ENCODE measurements at places on chromosomes 2 and 18. TPM values are rescaled to one million over a fixed set of nuclear protein-coding genes. Genes with fewer than 3 reads are reported as not detected.
A peak's percentile ranks its signal among the peaks of the same experiment; 100 is the strongest.

MORN2 gene
- 18.2 TPM for total RNA-seq

- DNase-seq = peak; percentile 2
Measured at GRCh38 chr18:31741097-31741735, 19.5 kb downstream of the SLC25A52 start.

GRCh38 chr2:227703280-227703732 lies 14.5 kb downstream of the SLC19A3 start:
- peak; percentile 31 for DNase-seq

DNA sequence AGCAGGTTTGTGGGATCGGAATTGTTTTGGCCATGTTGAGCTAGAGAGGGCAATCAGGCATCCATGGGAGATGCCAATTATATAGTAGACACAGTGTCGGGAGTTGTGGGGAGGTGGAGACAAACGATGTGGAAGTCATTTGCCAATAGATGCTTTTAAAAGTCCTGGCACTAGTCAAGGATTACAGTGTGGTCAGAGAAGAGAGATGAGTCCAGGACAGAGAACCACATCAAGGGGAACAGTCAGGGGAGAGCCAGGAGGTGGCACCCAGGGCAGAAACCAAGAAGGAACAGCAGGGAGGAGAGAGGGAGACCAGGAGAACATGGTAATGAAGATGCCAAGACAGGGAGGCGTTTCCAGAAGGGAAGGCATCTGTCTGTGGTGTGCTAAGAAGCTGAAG lies 81.2 kb downstream of the ARL4C start:
- DNase-seq = no peak

- DNase-seq = no peak
Measured at GRCh38 chr2:8045081-8045614, 636.7 kb upstream of the ID2 start.

DNA sequence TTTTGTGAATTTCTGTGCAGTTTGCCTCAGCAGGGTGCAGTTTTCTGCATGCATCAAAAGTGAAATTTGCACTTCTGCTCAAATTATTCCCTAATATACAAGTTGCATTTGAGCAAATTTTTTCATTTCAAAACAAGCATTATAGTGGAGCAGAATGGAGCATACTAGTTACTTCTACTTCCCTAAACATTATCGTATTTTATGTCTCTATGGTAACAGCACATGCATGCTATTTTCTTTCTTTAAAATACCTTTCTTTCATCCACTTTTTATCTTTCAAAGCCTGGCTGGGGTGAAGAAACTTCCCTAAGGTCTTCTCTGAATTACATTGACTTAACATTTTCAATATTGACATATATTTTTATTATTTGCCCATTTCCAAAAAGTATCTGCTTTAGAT lies 11.2 kb downstream of the RHBDD1 start:
- DNase-seq = no peak

GRCh38 chr18:73980289-73980979 lies 167.2 kb downstream of the FBXO15 start:
- peak; percentile 4 for DNase-seq

Data from SJCRH30 (cell line).